ENCODE measurements at places on chromosomes 7 and 10. TPM values are rescaled to one million over a fixed set of nuclear protein-coding genes. Genes with fewer than 3 reads are reported as not detected.

DNA sequence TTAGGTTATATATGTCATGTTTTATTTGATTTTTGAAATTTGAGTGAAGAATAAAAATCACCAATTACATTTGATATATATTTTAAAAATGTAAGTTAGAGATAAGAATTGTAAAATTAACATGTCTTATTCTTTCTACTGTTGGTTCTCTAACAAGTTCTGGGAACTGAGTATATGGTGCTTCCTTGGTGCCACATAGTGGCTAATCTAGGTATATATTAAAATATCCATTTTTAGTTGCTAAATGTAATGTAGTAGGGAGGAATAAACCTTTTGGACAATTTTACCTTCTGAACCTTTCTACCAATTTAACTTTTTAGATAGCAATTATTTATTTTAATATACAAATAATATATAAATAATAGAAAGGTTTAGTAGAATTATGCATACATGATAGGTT lies 17.5 kb downstream of the CFAP69 start:
- peak; percentile 62 for DNase-seq

DNA sequence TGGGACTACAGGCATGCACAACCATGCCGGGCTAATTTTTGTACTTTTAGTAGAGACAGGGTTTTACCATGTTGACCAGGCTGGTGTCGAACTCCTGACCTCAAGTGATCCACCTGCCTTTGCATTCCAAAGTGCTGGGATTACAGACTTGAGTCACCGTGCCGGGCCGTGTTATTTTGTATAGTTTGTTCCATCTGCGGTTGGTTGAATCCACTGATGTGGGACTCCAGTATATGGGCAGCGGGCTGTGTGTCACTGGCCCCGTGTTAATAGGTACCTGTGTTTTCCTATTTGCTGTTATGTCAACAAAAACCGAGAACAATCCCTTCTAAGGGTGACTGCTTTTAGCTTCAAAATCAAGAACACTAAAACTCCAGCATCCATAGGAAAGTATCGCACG lies 297.6 kb upstream of the PITRM1 start:
- DNase-seq: no peak

- no peak for DNase-seq
These were observed 132.2 kb downstream of the CD36 start for GRCh38 chr7:80770675-80771081.

DNA sequence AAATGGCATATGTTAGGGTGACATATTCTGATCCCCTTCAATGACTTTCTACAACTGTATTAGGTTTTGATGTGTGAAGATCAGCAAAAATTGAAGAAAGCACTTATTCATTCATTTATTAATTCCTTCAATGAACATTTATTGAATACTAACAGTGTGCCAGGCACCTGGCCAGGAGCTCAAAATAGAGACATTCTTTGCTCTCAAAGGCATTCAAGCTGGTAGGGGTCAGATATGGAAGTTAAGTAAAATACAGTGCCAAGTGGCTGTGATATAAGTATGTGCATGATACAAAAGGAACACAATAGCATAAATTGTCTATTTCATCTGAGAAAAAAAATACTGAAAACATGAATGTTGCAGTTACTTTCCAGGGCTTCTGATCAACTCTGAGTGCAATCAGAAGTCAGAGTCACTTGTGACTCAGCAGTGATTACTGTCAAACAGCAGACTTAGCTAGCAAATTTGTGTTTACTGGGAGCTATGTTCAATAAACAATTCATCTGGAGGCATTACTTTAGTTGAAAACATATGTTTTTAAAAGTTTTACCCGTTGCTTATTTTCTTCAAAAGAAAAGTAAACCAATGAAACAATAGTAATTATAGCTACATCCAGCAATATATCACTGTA lies 60.4 kb upstream of the CACNB2 start:
- DNase-seq: no peak

GRCh38 chr10:102757323-102757722 lies 13.6 kb downstream of the WBP1L start:
- no peak for DNase-seq

The FRMD4A gene
- 51.8 TPM for total RNA-seq

The BTBD16 gene
- total RNA-seq: not detected

The MEIG1 gene
- total RNA-seq: not detected
